Caudate nucleus (tissue), 63 donors: ENCODE measurements at places on chromosomes 4 and X.

DNA sequence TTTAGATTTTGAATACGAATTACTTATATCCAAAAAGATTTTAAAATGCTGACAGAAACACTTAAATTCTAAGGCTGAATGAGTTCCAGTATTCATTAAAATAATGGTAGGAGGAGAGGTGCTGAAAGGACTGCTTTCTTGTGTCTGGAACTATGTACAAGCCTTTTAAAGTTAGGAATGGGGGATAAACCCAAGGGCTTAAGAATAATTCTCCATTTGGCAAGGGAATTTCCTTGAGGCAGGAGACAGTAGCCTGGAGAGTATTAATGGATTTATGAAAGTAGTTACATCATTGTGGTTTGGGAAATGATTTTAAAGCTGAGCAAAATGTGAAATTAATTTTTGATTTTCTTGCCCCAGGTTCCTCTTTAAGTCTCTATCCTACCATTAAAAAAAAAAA is 266.5 kb upstream of the KCNIP4 start:
- no peak for DNase-seq

DNA sequence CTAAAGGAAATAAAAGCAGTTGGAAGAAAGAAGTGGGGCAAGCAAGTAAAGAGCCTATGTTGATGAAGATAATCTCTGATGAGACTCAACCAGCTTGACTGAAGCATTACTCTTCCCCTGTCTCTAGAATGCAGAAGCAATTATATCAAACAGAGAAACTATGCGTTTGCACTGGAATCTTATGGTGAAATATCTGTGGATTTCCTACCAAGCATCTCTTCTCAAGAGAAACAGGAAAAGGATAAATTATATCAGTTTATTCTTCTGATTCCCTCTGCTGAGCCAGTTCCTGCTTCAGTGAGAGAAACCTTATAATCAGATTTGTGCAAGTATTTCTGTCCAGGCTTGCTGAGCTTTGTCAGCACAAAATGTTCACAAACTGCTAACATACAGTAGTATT is 316.7 kb upstream of the SLC7A11 start:
- DNase-seq: no peak

DNA sequence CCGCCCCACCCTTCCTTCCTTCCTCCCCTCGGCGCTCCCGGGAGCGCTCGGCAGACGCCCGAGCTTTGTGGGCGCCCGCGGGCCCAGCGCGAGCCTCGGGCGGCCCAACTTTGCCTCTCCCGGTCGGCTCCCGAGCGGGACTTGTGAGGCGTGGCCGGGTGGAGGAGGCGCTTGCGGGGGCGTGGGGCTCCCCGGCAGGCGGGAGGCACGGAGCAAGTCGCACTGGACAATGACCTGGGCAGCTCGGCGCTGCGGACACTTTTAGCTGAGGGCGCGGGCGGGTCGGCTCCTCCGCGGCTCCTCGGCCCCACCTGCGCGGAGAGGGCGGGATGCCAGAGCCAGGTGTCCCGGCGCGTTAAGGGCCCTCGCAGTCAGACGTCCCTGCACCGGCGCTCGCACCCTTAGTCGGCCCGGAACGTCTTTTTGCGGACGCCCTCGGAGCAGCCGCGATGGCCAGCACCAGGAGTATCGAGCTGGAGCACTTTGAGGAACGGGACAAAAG is 385 bp downstream of the DCLK2 start:
- DNase-seq: no peak

DNA sequence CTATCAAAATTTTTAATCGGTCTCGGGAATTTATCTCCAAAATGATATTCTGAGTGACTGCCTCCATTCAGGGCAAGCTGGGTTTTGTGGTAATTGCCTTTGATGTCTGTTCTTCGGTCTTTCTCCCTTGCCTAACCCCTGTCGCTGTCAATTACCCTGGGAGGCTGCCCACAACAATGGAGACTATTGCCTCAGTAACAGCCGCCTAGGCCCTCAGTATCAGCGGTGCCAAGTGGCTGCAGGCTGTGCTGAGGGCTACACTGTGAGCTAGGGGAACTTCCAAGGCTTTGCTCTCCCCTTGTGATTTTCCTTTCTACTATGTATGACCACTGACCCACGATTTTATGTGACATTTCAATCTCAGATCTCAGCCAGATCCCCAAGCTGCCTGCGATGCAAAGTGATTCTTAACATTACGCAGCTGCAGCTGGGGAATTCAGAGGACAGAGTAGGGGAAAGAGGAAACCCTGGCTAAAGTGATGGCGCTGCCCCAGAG is 36.3 kb upstream of the REST start:
- no peak for DNase-seq
